ENCODE measurements at places on chromosomes 1 and 21. TPM values are rescaled to one million over a fixed set of nuclear protein-coding genes. Genes with fewer than 3 reads are reported as not detected.
A peak's percentile ranks its signal among the peaks of the same experiment; 100 is the strongest.

Gene SERPINC1
- not detected for total RNA-seq

- no peak for DNase-seq
Measured at GRCh38 chr1:16093611-16094010, 20.2 kb upstream of the FAM131C start.

GRCh38 chr1:21773585-21773984 is 9.4 kb downstream of the USP48 start:
- DNase-seq: no peak

GRCh38 chr1:224707843-224708725 is 92.0 kb downstream of the CNIH3 start:
- peak; percentile 88 for DNase-seq

DNA sequence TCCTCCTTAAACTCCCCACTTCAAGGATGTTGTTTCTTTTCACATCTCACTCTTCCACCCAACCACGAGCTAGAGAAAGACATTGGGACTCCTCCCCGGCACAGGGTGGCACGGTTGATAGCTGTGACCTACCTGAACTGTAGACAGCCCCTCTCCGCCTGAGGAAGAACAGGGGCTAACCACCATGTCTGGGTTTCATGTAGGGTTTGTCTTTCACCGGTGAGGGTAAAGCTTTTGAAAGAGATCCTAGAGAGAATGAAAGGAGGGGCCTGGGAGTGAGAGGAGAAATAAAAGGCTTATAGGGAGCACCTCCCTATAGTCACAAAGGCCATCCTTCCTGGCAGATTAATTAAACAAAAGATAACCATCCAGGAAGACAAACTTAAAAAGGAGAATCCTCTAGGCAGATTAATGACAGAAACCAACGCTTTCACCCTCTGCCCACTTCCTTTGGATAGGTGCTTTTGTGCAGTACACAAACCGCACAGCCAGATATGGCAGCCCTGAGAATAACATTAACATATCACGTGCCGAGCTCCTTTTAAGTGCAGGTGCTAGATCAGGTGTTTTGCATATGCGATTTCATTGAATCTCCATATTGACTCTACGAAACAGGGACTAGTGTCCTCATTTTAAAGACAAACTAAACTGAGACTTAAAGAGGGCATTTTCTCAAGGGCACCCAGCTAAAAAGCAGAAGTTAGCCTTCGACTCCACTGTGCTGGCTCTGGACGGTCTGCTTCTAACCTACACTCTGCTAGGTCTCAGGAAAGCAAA is 178.1 kb upstream of the RUNX1 start:
- no peak for DNase-seq
